ENCODE measurements at places on chromosomes 3 and 15. TPM values are rescaled to one million over a fixed set of nuclear protein-coding genes. Genes with fewer than 3 reads are reported as not detected.

The CFAP100 gene
- not detected for polyA plus RNA-seq

The KCNMB3 gene
- 0.59 TPM for polyA plus RNA-seq

GRCh38 chr3:106215047-106215446, 346.2 kb upstream of the CBLB start:
- DNase-seq = peak; percentile 63

DNA sequence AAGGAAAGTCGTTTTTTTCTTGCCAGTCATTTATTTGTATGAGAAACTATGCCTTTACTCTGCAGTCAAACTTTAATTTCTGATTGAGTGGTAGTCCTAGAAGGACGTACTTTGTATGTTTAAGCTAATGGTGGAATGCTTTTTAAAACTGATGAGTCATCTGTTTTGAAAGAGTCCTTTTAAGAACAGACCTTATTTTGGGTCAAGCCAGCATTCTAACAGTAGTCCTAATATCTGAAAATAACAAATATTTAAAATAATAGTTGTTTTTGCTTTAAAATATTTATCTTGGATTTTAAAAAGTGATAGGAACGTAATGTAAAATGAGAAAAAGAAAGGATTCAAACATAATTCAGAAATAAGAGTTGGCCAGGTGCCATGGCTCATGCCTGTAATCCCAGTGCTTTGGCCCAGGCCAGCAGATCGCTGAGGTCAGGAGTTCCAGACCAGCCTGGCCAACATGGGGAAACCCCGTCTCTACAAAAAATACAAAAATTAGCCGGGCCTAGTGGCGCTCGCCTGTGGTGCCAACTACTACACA, 1.3 kb upstream of the LRRC58 start:
- peak; percentile 84 for DNase-seq
